ENCODE measurements at places on chromosomes 11 and 22.
A peak's percentile ranks its signal among the peaks of the same experiment; 100 is the strongest.

GRCh38 chr11:100789500-100789899, 102.4 kb downstream of the ARHGAP42 start:
- no peak for DNase-seq

- DNase-seq = no peak
Observed at GRCh38 chr22:41970601-41971000, 1.4 kb downstream of the SEPTIN3 start.

- no peak for DNase-seq
Observed at GRCh38 chr22:26718905-26719304, 61.5 kb downstream of the MIAT start.

- DNase-seq = no peak
Observed at GRCh38 chr11:110299006-110299785, 2.8 kb upstream of the RDX start.

DNA sequence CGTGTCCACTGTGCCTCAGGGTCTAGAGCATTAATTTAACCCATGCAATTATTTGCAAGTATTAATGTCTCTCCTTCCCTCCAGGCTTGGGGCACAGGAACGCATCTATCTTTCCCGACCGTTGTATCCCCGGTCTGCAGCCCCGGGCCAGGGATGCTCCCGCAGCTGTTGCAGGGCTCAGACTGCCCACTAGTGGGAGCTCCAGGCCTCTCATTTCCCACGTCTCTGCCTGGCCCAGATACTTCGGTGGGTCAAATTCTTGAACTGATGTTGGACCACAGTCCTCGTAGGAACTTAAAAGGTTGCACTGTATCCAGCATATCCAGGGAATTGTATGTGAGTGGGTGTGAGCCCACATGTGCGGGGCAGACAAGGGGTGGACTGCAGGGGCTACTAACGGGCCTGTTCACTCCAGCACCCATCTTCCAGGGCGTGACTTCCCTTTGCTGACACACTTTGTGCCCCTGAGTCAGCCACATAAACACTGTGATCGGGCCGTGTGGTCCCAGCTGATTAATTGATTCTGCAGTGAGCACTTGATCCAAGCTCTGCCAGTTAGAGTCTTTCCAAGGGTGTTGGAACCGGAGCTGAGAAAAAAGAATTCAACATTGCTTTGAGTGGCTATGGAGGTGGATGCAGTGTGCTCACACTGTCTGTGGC, 451.3 kb downstream of the TBC1D22A start:
- DNase-seq = peak; percentile 55

- DNase-seq = no peak
Observed at GRCh38 chr22:42912059-42912458, 55.0 kb upstream of the ARFGAP3 start.

GRCh38 chr22:30829901-30830550, 135.4 kb downstream of the OSBP2 start:
- no peak for DNase-seq

- no peak for DNase-seq
Observed at GRCh38 chr11:101034076-101034475, 95.5 kb downstream of the PGR start.

DNA sequence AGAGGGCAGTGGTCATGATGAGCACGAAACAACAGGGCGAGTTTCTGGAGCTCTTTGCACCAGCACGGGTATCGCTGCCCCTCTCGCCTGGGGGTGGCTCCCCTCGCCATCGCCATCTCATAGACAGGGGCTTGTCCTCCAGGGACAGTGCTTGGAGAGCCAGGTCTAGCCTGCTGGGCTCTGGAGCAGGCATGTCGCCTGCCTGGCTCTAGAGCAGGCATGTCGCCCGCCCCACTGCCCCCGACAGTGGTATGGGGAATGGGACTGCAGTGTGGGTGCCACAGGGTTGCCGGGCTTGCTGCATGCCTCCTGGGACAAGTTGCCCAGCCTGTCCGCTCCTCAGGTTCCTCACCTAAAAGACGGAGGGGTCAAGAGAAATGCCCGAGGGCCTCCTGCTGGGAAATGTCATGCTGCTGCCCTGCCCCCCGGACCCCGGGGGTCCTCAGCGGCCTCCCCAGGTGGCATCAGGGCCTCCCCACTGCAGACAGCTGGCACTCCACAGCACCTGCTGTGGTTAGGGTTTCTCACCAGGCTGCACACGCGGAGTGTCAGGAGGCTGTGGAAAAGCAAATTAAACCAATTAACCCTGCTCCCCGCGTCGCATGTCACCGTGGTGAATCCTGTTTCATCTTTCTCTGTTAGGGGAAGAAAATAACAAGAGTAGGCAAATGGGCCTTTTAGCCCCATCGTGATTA, 403.0 kb downstream of the TBC1D22A start:
- peak; percentile 23 for DNase-seq

GRCh38 chr11:134008634-134009071, 51.9 kb upstream of the IGSF9B start:
- no peak for DNase-seq

DNA sequence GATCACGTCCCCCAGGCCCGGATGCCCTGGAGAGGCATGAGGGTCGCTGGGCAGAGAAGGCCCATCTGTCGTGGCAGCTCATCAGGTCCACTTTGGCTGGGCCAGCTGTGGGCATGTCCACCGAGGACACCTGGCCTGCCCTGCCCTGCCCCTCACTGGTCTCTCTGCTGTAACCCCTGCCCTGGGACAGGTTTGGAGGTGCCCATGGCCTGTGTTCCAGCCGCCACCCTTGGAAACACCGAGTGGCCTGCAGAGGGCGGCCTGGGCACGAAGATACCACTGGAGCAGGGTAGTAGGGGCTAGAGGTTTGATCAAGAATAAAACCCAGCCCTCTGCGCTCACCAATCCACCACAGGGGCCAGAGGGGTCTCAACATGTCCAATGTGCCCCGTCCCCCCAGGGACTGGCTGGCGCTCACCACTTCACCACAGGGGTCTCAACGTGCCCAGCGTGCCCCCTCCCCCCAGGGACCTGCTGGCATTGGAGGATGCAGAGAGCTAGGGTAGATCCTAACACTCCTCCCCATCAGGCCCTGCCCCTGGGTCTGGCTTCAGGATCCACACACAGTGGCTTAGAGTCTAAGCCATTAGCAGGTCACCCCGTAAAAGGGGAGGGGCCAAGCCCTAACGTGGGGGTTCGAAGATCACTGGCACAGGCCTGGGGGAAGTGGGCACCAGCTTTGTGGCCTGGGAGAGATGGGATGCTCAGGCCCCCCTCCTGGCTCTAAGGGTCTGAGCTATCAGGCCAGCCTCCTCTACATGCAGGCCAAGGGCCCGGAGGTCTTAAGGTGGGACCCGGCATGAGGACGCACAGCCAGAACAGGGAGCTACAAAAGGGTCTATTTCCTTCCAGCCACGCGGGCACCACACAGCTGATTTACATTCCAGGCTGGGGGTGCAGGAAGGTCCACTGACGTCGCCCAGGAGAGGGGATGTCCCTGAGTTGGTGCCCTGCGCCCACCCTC, 1.3 kb upstream of the HDAC10 start:
- peak; percentile 64 for DNase-seq

DNA sequence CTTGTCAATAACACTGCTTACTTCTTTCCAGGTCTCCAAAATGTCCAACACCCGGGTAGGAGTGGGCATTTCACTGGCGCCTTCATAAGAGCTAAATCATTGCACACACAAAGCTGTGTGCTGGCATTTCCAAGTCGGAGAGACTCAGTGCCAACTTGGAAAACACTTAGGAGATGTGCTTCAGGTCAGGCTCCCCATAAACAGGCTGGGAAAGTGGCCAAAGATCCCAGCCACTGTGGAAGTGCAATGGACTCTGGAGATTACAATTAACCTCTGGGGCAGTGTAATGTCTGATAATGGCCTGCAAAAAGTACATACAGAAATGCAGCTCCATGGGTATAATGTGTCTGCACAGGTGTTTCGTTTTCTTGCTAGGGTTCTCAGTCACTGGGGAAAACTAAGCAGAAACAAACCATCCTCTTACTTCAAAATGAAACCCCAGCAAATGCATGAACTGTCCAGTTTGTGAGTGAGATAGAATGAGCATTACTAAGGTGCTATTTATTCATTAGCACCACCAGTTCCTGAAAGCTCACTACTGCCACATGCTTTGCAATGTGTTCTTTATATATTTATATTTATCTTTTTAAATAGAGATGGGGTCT, 79.0 kb downstream of the ABTB2 start:
- DNase-seq = no peak

GRCh38 chr11:97814325-97814959, 1206.3 kb upstream of the CNTN5 start:
- DNase-seq = no peak

DNA sequence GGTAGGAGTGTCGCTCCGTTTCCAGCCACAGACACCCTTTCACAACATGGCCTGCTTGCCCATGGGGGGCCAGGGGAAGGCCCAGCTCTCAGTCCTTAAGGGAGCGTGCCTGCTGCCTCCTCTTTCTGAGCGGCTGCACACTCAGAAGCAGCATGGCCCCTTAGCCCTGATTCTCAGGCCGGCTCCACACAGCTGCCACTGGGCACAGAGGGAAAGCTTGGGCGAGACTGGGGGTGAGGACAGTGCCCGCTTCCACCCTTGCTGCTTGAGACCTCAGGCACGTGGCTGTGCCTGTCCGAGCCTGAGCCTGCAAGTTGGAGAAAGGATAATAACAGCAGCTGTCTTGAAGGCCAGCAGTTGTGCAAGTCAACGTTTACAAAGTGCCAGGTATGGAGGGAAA, 416.3 kb downstream of the SHANK2 start:
- DNase-seq = no peak

DNA sequence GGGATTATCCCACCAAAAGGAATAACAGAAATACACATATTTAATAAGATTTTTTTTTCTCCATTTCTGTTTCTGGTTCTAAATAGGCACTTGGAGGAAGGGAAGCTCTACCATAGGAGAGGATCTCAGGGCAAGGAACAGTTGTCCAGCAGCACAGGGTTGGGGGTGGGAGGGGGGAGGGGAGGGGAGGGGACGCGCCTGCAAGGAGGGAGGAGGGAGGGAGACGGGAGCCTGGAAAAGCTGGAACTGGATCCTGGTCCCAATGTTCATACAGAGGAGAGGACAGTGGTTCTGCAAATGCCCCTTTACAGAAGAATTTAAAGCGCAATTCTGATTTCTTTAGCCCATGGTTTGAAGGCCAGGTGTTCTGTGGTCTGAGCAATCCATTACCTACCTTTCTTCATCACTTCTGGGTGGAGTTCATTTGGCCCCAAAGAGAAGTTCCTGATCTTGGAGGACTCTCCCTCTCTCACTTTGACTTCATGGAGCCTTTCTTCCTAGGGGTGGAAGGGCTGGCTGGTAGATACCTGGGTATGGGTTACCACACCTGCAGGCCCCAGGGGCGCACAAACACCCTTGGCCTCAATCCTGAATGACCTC, 348.9 kb upstream of the NCAM1 start:
- no peak for DNase-seq

DNA sequence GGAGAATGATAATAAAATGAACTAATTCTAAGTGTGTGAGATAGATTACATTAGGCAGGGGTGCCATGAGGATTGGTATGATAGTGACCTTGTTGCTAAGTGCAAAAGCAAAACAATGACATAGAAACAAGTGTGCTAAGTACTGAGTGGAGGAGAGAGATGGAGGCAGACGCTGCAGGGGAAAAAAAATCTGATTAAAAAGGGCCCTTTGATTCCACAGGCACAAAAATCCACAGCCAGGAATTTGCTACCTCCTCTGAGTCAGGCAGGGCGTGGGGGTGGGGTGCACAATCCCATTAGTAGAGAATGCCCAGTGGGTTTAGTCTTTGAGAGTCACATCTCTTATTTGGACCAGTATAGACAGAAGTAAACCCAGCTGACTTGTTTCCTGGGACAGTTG, at the start of gene CNTF:
Gene CNTF, plus strand, starts transcription at position 322 of the 400 bp plus-strand sequence. CDS start 88 bp downstream, outside the sequence.
- no peak for DNase-seq

DNA sequence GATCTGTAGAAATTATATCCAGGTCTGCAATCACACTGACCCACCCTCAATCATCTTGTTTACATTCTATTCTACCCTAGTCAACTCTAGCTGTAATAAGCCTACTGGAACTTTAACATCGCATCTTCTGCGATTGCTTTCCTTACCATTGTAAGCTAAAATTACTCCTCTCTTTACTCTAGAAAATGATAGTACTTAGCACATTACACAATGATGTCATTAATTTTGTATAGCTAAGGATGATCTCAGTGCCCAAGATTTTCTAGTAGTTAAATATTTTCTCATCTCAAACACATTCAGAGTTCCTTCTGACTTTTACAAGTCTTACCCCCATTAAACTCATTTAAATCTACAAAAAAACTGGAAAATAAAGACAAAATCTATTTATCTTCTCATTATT, 39.6 kb upstream of the CTSC start:
- DNase-seq = no peak

DNA sequence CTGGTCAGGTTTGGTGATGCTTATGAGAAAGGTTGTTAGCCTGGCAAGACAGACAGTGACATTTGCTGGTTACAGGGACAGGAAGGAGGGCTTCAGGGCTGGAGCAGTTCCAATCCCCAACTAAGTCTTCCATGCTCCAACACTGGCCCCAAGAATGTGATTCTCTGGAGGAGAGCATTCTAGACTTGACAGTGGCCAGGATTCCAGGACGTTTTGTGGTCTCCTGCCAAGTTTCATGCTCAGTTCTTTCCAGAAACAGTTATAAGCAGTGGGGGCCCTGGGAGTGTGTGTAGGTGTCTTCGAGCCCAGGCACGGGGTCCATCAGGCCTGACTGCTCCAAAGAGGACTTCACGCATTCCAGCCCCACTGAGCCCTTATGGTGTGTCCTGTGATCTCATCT, 8.9 kb upstream of the GRK3 start:
- DNase-seq = no peak

DNA sequence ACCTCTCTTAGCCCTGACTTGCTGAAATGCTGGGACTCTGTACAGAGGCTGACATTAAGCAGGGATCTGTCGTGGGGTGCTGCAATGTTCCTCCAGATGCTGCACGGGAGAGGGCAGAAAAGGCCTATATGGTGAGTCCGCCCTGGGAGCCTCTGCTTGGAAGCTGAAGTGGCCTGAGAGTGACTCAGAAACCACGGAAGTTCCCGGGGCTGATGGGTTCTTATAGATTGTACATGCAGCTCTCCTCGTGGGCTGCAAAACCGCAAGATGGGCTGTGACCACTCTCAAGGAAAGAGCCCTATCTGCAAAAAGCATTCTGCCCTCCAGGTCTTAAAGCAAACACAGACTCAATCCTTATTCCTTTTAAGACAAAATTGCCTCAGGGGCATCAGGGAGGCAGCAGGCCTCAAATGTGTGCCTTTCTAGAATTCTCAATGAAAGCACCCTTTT, 5.8 kb upstream of the SLC43A3 start:
- DNase-seq = no peak

GRCh38 chr11:17021511-17021910, 7.3 kb upstream of the PLEKHA7 start:
- DNase-seq = no peak

DNA sequence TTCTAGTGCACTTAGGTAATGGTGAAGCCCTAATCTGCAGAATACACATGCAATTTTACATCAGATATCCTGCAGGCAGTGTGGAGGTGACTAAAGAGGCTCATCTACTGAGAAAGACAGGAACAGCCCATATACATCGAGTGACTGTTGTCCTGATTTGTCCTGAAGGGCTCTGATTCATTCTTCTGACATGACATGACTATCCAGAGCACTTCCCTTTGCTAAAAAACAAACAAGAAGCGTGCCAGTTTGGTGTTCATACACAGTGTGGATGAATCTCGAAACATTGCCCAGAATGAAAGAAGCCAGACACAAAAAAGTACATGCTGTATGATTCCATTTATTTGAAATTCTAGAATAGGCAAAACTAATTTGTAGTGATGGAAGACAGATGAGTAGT, 48.0 kb upstream of the AMPD3 start:
- DNase-seq = no peak

GRCh38 chr11:15602785-15603567, 488.3 kb downstream of the INSC start:
- no peak for DNase-seq

GRCh38 chr11:126371595-126371994, 16.1 kb downstream of the ST3GAL4 start:
- no peak for DNase-seq

Data from activated CD4-positive, CD25-positive, alpha-beta regulatory T cell treated with anti-CD3 and anti-CD28 coated beads, Interleukin-2, amount 50 U/mL, for 72 hours (primary cell).